ENCODE measurements at places on chromosomes 3 and 15. TPM values are rescaled to one million over a fixed set of nuclear protein-coding genes. Genes with fewer than 3 reads are reported as not detected.

The CCR8 gene
- not detected for total RNA-seq

The TRPM1 gene
- total RNA-seq = not detected

The MEX3B gene
- 6.7 TPM for total RNA-seq

The SEMA3F gene
- 13.7 TPM for total RNA-seq

The BCL6 gene
- total RNA-seq = 9.8 TPM

The DISP2 gene
- total RNA-seq = 0.39 TPM

The WDR93 gene
- 0.39 TPM for total RNA-seq

The RSRC1 gene
- total RNA-seq = 37.3 TPM

The FETUB gene
- total RNA-seq = not detected

The CCDC54 gene
- not detected for total RNA-seq

The CFAP100 gene
- total RNA-seq = not detected

The ADPGK gene
- 39.0 TPM for total RNA-seq

The SLC22A14 gene
- 1.6 TPM for total RNA-seq

The DNASE1L3 gene
- total RNA-seq = not detected

The MYRIP gene
- total RNA-seq = not detected

The NR2E3 gene
- total RNA-seq = 1.6 TPM

The FILIP1L gene
- total RNA-seq = 88.3 TPM

The LNP1 gene
- total RNA-seq = 6.0 TPM

The WDR49 gene
- not detected for total RNA-seq
